ENCODE measurements at places on chromosomes 1 and 21.
A peak's percentile ranks its signal among the peaks of the same experiment; 100 is the strongest.

DNA sequence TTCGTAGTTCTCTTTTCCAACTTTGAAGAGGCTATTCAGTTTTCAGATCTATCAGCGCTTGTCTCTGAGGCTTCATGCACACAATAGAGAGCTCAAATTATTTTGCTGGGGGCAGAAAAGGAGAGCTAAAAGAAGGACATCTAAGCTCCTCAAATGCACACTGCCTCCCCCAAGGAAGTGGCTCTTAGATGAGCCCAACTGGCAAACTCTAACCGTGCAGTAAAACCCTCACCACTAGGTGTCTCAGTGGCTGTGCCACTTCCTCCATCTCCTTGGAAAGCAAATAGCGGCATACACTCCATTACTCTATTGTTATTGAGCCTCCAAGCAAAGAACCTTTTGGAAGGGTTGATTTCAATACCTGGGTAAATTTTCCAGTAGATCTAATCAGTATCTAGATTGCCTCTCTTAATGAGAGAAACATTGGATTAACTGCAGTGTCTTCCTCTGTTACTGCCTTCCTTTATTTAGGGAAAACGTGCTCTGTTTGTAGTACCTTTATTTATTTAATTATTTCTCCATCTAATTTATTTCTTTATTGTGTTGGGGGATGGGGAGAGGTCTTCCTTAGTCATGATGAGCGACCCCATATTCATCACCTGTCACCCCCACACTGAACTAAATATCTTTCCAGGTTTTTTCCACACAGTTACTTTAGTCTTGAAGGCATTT, 9.2 kb upstream of the SFPQ start:
- DNase-seq: peak; percentile 59

DNA sequence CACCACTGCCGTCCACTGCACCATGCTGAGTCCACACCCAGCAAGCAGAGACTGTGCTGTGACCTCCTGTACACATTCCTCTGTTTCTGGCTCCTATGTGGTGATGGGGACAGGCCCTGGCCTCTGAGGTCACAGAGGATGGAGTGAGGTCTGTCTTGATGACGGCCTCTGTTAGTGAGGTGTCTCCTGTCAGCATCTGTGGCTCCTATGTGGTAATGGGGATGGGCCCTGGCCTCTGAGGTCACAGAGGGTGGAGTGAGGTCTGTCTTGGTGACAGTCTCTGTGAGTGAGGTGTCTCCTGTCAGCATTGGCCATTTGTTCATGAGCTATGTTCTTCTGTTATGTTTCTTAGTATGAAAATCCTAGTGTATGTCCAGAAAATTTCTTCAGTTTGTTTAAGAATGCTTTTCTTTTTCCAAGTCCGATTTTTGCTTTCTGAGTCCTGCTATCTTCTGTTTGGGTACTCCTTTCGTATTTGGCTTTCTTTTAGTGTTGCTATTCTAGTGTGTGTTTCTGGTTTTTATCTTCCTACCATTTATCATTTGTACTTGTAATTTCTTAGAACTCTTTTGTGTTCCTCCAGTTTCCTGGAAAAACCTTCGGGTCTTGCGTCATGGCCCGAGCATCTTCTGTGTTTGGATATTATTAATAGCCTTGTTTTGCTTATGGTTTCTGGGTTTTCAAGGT, 13.4 kb downstream of the SNAP47 start:
- DNase-seq: no peak

DNA sequence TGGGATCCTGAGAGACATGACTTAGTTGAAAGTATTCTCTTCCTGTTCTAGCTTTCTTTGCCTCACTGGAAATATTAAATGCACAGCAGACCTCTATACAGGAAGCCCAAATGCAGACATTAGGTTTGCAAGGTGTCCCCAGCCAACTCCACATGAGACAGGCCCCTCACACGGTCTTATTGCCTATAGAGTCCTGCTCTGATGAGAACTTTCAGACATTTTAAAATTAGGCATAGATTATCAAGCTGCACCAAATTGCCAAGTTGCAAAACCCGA, 251.9 kb upstream of the C1orf105 start:
- DNase-seq: no peak

GRCh38 chr1:145855426-145855948, 3.4 kb downstream of the PIAS3 start:
- DNase-seq: no peak

GRCh38 chr1:110627764-110628163, 21.6 kb upstream of the KCNA2 start:
- no peak for DNase-seq

- DNase-seq: no peak
These were observed 98.9 kb downstream of the SSBP3 start for GRCh38 chr1:54307305-54307704.

- DNase-seq: no peak
These were observed 28.0 kb upstream of the GLIS1 start for GRCh38 chr1:53766831-53767405.

DNA sequence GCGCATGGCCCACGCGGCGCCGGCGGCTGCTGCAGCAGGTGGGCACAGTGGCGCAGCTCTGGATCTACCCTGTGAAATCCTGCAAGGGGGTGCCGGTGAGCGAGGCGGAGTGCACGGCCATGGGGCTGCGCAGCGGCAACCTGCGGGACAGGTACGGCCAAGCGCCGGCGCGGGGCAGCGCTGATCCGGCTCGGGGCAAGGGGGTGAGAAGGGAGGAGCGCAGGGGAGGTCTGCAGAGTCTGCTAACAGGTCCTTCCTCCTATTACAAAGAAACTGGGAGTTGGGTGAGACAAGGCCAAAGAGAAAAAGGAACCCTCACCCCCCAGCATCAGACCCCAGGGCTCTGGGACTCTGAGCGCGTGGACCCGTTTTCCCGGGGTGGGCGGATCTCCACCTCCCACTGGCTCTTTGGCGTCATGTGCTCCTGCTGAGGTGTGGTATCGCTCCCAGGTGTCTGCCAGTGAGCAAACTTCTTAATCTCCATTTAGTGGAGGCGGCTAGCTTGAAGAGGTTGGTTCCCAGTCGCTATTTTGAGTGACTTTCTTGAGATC, 431 bp downstream of the MTARC1 start:
- no peak for DNase-seq

GRCh38 chr1:91334856-91335255, 69.8 kb downstream of the HFM1 start:
- DNase-seq: no peak

DNA sequence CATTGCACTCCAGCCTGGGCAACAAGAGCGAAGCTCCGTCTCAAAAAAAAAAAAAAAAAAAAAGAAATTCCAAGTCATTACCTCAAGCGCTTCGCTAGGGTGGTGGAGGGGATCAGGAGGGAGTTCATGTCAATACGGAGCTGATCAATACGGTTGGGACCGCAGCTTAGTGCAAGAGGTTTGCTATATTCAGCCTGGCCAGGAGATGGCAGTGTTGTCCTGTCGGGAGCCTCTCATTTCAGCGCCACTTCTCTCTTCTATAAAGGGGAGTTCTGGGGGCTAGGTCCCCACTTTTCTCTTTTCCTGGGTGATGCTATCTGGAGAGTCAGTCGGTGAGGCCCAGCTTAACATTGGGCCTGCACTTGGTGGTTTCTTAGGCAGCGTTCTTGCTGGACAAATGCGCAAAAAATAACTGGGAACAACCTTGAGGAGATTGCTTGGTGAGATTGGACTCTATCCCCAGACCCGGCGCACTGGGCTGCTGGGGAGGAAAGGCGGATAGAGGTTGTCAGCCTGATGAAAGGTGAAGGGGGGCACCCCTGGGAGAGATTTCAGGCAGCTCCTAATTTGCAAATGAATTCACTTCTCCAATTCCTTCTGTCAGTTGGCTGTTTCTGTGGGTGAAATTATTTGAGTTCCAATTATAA, 40.4 kb downstream of the KIAA0040 start:
- DNase-seq: peak; percentile 73

DNA sequence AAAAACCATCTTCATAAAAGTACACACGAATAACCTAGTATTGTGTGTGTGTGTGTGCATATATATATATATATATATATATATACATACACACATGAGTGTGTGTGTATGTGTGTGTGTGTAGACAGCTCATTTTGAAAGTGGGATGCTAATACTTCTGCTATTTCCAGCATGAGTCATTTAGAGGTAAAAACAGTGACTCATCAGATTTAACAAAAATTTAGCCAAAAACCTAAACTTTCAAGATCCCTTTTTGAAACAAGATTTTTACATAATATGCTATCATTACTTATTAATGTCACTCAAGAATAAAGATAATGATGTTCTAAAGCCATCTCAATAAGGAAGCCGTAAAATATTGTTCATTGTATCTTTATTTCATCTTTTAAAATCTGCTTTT, 35.6 kb upstream of the ADGRL4 start:
- no peak for DNase-seq

DNA sequence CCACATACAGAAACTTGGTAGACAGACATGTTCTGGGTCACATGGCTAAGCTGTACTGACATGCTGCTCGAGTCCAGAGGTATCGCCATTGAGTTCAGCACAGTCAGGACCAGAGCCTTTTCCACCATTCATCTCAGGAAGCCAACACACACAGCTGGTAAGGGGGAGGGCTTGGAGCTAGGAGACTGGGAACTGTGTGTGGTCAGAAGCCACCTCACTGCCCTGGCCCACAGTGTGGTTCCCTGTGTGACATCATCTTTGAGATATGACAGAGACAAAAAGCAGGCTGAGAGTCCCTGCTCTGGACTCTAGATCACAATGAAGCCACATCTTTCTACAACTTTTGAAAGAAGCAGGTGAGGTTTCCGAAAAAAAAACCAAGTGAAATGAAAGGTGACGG, 107.2 kb downstream of the SIM2 start:
- no peak for DNase-seq

DNA sequence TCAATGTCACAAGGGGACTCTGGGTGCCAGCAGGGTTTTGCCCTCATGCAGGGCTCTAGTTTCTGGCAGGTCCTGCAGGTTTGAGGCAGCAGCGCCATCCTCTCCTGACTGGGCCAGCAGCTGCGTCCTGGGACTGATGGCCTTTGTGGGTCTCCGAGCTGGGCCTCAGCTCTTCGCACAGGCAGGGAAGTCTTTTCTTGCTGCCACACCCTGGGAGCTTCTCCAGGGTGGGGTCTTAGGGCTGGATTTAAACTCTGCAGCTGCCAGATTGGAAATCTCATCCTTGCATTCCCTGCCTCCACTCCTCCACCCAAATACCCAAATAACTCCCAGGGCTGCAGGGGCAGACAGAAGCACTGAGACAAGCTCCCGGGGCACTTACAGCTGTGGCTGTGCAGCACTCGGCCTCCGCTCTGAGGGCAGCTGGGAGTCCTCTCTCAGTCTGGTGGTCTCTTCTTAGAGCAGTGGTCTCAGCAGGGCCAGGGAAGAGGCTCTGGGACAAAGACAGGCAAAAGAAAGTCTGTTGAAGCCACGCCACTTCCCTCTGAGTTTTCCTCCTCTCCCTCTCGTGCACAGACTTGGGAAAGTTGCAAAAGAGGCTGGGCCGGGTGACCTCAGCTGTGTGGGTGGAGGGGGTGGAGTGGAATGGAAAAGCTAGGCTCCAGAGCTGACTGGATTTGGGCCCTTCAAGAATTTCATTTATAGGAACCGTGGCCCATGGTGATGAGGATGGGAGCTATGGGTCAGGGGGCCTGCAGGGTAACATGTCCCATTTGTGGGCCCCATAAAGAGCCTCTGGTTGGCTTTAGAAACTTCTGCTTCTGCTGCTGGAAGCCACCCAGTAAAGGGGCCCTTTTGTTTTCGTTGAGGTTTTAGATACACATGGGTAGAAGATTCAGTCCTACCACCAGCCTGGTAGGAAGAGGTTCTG, at the start of gene RAB7B:
Gene RAB7B, minus strand, starts transcription at position 525 of the 931 bp plus-strand sequence. CDS start 9,260 bp downstream, outside the sequence.
- no peak for DNase-seq

DNA sequence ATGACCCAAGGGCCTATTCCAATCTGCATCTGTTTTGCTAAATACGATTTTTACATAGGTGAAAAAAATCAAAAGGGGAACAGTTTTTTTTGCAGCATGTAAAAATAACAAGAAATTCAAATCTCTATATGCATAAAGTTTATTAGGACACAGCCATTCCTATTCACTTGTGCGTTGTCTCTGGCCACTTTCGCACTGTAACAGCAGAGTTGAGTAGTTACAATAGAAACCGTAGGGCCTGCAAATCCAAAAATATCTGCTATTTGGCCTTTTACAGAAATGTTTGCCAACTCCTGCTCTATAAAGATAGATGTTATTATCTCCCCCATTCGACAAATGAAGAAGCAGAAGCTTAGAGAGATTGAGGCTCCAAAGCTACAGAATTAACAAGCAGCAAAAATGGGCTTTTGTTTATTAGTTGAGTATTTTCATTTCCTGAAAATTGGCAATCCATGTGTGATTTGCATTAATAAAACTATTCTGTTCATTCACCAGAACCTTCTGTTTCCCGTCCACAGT, 5.5 kb downstream of the DYNLT5 start:
- DNase-seq: no peak

- DNase-seq: no peak
These were observed 435.6 kb upstream of the CHRM3 start for GRCh38 chr1:238950784-238951183.

DNA sequence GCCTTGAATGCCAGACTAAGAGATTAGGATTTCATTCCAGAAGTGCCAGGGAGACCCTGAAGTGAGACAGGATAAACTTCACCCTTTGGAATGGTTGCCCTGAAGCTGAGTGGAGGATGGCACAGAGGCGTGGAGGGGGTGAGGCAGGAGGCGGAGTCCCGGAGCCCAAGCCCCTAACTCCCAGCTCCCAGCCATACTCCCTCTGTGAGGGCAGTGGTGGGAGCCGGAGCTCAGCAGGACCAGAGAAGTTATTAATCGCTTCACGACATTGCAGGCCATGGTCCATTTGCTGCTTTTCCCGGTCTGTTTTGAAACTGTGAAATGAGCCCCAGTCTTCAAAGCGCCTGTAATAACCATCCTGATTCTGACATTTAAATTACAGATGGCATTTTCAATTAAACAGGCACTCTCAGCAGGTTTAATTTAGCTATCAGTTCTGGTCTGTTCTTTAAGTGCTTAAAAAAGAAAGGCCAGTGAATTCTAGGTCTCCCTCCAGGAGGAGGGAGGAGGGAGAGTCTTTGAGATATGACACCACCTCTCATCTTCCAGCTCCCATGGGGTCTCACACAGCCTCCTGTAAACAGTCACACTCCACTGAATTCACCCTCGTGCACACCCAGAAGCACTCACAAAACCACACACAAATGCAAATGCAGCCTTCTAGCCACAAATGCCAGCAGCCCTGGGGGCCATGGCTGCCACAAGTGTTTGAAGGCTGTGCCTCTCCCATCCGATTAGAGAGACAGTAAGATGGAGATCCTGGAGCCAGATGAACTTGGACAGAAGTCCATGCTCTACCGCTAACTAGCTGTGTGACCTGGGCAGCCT, 19.6 kb downstream of the FBXO2 start:
- no peak for DNase-seq

All from activated T-cell treated with anti-CD3 and anti-CD28 coated beads, Interleukin-2, amount 50 U/mL, for 1 hour (primary cell).